ENCODE measurements at places on chromosomes 5 and 9.

- no peak for DNase-seq
Measured at GRCh38 chr5:53017383-53017782, 28.2 kb downstream of the ITGA2 start.

- DNase-seq, result no peak
Measured at GRCh38 chr9:128995791-128996190, 32.3 kb downstream of the SH3GLB2 start.

- peak; percentile 10 for DNase-seq
Measured at GRCh38 chr5:146409054-146409671, 38.0 kb upstream of the TCERG1 start.

DNA sequence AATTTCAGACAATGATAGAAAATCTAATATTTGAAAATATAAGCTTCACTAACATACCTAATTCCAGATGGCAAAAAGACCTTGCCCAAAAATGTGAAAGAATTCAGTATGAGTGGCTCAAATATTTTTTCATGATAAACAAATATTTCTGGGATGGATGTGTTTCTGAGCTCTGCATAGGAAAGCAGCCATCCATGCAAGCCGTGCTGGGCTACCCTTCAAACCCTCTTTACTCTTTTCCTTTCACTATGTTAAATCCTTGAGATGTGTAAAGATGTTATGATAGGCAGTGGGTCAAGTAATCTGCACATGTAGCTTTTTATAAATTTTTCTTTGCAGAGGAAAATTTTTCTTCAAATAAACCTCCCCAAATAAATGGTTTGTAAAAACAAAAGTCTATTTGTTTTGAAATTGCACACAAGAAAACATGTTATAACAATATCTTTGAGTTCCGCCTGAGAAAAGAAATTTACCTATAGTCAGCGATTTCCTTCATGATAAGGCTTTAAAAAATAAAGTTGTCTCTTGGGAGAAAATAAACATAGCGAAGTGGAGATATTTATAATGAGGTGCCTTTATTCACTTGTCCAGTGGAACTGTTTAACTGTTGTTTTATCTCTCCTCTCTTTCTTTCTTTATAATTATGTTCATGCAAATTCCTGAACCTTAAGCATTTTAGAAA lies 154.3 kb upstream of the PITX1 start:
- DNase-seq, result no peak

- DNase-seq, result no peak
Measured at GRCh38 chr5:87732875-87733768, 320.4 kb upstream of the CCNH start.
